ENCODE measurements at places on chromosomes 6 and 20.

- no peak for DNase-seq
These were observed 2.2 kb downstream of the CLDN20 start for GRCh38 chr6:155265843-155266535.

GRCh38 chr20:35271073-35271882 is 6.6 kb downstream of the MMP24OS start:
- no peak for DNase-seq

DNA sequence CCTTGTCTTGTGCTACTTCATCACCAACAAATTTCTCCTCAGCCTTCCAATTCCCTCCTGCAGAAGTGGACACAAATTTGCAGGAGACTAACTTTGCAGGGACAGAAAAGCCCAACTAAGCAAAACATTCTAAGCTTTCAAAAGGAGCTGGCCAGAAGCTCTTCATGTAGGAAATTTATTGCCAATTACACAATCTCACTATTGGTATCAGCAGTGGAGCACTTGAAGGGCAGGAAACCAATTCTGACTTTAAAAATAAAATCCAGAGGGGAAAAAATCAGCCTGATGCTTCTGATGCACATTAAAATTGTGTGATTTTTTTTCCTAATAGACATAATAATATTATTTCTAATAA is 193.3 kb downstream of the LY86 start:
- DNase-seq = no peak

- no peak for DNase-seq
These were observed 600.3 kb downstream of the CDH26 start for GRCh38 chr20:60558486-60558885.

- no peak for DNase-seq
These were observed 534.5 kb downstream of the MAFB start for GRCh38 chr20:40154514-40154913.

DNA sequence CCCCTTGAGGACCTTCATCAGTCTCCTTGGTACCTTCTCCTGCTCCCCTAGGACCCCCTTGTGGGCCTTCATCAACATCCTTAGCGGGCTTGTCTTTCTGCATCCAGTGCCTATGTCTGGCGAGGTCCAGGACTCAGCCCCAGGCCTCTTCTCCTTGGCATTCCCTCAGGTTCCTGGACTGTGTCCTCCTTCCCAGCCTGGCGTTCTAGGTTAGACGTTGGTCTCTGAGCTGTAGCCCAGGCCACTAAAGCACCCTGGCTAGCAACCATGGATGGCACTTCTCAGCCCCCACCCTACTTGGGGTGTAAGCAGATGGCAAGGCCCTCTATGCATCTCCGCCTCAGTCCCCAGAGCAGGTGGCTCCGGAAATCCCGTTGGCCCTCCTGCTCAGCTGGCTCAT is 51.5 kb upstream of the NNAT start:
- DNase-seq = no peak

GRCh38 chr6:36668591-36668990 is 9.9 kb upstream of the CDKN1A start:
- DNase-seq = no peak

DNA sequence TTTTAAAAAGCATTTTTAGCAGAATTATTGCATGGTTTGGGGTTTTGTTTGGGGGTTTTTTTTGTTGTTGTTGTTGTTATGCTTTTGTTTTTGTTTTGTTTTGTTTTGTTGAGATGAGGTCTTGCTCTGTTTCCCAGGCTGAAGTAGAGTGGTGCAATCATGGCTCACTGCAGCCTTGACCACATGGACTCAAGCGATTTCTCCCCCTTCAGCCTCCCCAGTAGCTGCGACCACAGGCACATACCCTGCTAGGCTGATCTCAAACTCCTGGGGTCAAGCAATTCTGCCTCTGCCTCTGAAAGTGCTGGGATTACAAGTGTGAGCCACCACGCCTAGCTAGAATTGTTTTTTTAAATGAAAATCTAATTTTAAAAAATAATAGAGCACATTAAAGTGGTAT is 35.7 kb downstream of the UBR2 start:
- DNase-seq = no peak

DNA sequence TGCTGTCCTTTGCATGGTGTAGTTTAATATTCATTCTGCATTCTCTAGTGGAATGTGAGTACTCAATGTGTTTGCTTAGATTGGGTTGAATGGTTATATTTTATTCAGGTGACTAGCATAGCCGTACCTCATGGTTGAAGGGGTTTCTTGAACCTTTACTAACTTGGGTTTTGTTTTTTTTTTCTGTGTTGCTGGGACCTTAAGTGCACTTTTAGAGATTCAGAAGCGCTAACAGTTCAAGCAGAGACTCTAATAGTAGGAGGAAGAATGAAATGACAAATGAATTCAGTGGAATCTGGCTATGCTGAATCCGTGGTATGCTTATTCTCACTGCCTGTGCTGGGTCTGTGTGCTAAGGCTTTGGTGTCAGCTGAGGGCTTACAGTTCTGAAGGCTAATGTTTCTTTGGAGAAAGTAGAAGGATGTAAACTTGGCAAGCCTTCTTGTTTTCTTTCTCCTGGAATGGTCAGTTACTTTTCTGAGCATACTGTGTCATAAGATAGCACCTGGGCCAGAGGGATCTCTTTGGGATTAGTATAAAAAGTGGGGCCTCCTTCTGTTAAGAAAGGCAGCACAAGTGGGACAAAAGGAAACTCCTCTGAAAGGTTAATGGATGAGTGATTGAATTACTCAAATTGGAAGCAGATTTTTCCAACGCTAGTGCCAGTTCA is 28.7 kb downstream of the RNF144B start:
- no peak for DNase-seq

DNA sequence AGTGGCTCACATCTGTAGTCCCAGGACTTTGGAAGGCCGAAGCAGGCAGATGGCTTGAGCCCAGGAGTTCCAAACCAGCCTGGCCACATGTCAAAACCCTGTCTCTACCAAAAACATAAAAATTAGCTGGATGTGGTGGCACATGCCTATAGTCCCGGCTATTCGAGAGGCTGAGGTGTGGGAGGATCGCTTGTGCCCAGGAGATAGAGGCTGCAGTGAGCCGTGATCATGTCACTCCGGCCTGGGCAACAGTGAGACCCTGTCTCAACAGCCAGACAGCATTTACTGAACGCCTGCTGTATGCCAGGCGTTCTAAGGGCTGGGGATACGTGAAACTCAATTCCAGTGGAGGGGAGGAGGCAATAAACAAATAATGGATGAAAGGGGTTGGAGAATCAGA is 69.9 kb downstream of the ATP9A start:
- no peak for DNase-seq

- no peak for DNase-seq
These were observed 138.4 kb downstream of the HTR1B start for GRCh38 chr6:77324866-77325265.

- no peak for DNase-seq
These were observed 42.6 kb downstream of the KIAA1755 start for GRCh38 chr20:38217791-38218565.

DNA sequence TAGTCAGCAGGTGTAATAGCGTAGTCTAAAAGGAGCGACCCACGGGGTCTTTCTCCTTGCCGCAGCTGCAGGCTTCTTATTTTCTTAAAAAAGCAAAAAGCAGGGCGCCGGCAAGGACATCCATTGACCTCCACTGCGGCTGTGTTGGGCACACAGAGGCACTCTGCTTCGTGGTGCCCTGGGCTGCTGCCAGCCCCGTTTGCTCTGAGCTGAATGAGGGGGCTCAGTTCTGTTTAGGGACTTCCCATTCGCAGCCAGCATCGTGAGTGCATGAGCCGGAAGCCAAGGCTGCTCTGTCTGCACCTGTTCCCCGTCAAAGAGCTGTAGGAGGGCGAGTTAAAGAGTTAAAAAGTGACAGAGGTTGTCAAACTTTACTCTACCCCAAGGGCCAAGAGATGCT is 1.7 kb upstream of the SLC22A2 start:
- no peak for DNase-seq

DNA sequence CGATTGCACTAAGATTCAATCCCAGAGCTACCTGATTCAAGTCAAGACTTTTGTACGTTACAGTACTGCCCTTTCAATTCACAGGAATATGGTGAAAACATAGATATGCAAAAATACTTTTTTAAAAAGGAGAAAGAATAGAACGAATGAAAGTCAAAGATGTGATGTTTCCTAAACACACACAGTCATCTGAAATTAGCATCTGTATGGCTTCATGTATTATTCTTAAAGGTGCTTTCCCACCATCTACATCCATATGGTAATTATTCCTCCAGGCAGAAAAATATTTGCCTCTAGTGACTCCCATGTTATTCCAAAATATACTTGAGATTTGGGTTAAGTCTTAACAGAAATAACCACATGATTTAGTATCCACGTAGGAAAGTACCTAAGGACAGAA is 115.5 kb upstream of the LAMP5 start:
- no peak for DNase-seq

DNA sequence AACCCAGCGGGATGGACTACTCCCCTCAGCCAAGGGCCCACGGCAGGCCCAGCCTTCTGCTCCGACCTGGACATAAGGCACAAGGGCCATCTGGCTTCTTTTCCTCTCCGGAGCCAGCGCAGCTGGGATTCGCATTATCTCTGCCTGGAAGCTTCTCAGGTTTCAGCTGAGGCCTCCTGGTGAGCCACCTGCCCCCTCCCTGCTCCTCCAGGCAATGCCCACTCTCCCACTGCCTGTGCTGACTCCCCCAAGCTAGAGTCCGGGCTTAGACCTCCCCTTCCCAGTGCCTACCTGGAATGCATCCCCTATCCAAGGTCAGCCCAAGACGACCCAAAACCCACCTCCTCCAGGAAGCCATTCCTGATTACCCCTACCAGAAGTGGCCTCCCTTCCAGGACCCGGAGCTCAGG is 60.7 kb downstream of the EZR start:
- no peak for DNase-seq

Measured in NCI-H1436 treated with DMSO at 0.1 percent for 48 hours (cell line).